Stomach (tissue), 19 donors: ENCODE measurements at places on chromosomes 1 and 21. TPM values are rescaled to one million over a fixed set of nuclear protein-coding genes. Genes with fewer than 3 reads are reported as not detected.

GRCh38 chr1:164999146-164999545 is 357.4 kb downstream of the LMX1A start:
- no peak overlapping the region for H3K4me3 ChIP-seq
- no peaks in the 10 kb centered on the region for H3K4me1 ChIP-seq
- no peak for DNase-seq
- no peaks in the 10 kb centered on the region for H3K27me3 ChIP-seq
- H3K27ac ChIP-seq, result no peak overlapping the region

GRCh38 chr1:67560580-67561255 is 124.3 kb upstream of the GADD45A start:
- peak overlapping the region; percentile 8 for H3K27ac ChIP-seq
- no peaks in the 10 kb centered on the region for H3K36me3 ChIP-seq
- H3K4me3 ChIP-seq, result no peak overlapping the region
- DNase-seq, result no peak
- H3K27me3 ChIP-seq, result no peaks in the 10 kb centered on the region

DNA sequence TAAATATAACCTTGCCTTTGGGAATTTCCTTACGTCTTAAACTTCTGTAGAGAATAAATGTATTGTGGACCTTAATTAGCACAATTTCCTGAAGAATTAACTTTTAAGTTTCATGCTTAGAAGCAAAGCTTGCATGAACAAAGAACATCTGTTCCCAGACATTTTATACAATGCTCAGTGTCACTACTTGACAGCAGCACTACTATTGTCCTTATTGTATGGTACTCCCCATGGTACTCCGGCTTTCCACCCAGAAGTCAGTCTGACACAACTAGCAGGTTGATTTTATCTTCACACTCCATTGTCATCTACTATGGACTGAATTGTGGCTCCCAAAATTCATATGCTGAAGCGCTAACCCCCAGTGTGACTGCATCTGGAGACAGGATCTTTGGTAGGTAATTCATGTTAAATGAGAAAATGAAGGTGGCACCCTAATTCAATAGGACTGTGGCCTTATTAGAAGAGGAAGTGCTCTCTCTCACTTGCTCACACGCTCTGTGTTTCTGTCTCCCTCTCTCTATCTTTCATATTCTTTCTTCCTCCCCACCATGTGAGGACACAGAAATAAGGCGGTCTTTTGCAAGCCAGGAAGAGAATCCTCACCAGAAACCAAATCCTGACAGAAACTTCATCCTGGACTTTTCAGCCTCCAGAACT is 10.7 kb upstream of the OR2B11 start:
- no peak overlapping the region for H3K4me3 ChIP-seq
- DNase-seq, result no peak
- no peaks in the 10 kb centered on the region for H3K27me3 ChIP-seq
- no peak overlapping the region for H3K27ac ChIP-seq
- H3K4me1 ChIP-seq, result no peaks in the 10 kb centered on the region

DNA sequence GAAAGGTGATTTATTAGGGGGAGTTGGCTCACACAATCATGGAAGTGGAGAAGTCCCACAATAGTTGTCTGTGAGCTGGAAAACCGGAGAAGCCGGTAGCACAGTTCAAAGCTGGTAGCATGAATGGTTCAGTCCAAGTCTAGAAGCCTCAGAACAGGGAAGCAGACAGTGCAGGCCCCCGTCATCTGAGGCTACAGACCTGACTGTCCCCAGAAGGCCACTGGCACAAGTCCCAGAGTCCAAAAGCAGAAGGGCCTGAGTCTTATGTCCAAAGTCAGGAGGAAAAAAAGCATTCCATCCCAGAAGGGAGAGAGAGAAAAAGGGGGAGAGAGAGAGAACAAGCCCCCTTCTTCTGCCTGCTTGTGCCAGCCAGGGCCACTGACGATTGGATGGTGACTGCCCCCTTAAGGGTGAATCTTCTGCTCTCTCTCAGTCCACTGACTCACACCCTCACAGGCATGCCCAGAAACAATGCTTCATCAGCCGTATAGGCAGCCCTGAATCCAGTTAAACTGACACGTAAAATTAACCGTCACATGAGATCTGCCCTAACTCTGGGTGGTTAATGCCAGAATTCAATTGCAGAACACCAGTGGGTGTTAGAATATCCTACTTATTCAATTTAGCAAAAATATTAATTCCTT is 49.3 kb upstream of the POU2F1 start:
- H3K4me1 ChIP-seq, result no peaks in the 10 kb centered on the region
- H3K27ac ChIP-seq, result no peak overlapping the region
- H3K4me3 ChIP-seq, result no peak overlapping the region
- DNase-seq, result no peak
- no peaks in the 10 kb centered on the region for H3K27me3 ChIP-seq
- no peaks in the 10 kb centered on the region for H3K36me3 ChIP-seq

DNA sequence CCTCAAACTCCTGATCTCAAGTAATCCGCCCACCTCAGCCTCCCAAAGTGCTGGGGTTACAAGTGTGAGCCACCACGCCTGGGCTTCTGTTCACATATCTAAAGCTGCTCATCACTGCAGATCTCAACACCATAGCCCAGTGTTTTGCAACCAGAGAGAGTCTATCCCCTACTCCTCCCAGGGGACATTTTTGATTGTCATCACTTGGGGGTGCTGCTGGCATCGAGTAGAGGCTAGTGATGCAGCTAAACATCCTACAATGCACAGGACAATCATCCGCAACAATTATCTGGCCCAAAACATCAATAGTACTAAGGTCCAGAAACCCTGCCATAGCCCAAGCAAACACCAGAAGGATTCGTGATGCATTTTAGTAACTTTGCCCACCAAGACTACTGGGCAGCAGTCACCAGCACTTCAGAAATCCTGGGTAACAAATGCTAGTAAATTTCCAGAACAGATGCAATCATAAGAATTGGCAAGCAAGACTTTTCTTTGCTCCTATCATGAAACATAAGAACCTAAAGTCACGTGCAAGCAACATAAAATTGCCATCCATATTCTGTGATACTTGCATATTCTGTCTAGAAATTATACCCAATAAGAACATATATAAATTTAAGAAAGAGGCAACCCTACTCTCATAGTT is 159.2 kb downstream of the APP start:
- no peak overlapping the region for H3K27ac ChIP-seq
- no peaks in the 10 kb centered on the region for H3K27me3 ChIP-seq
- no peaks in the 10 kb centered on the region for H3K36me3 ChIP-seq

The APCS gene
- not detected for total RNA-seq
